Stimulated activated CD8-positive, alpha-beta memory T cell treated with anti-CD3 and anti-CD28 coated beads, Interleukin-4, amount 100 ng/mL, for 4 hours (primary cell): ENCODE measurements at places on chromosomes 2 and 18.

DNA sequence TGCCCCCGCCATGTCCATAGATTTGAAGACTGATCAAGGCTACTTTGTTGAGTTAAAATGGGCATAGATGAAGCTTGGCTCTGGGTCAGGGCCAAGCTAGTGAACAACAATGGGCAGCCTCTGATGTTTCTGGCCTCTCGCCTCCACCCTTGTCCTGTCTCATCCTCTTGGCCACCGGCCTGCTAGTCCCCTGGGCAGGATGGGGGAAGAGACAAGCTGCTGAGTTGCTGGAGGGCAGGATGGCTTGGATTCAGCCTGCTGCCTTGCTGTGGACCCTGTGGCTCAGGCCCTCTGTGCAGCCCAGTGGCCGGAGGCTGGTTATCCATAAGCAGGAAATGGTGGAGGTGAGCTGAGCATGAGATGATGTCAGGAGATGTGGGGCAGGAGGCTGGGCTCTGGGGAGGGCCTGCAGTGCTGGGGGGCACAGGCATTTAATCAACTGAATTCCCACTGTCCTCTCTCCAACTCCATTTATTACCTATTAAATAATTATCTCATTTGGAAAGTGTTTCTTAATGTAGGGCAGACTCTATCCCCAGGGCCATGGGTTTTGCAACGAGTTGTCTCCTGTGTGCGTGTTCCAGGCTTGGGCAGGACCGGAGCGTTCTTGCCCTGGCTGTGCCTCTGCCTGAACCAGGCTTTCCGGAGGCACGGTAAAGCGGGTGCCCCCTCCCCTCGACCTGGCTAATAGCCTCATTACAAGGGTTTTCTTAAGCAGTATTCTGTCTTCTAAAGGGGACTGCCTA is 122.9 kb downstream of the GLI2 start:
- no peak for DNase-seq

DNA sequence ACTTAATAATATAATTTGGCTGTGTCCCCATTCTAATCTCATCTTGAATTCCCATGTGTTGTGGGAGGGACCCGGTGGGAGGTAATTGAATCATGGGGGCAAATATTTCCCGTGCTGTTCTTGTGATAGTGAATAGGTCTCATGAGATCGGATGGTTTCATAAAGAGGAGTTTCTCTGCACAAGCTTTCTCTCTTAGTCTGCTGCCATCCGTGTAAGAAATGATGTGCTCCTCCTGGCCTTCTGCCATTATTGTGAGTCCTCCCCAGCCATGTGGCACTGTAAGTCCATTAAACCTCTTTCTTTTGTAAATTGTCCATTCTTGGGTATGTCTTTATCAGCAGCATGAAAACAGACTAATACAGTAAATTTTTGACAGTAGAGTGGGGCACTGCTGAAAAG is 102.5 kb upstream of the LTBP1 start:
- no peak for DNase-seq

DNA sequence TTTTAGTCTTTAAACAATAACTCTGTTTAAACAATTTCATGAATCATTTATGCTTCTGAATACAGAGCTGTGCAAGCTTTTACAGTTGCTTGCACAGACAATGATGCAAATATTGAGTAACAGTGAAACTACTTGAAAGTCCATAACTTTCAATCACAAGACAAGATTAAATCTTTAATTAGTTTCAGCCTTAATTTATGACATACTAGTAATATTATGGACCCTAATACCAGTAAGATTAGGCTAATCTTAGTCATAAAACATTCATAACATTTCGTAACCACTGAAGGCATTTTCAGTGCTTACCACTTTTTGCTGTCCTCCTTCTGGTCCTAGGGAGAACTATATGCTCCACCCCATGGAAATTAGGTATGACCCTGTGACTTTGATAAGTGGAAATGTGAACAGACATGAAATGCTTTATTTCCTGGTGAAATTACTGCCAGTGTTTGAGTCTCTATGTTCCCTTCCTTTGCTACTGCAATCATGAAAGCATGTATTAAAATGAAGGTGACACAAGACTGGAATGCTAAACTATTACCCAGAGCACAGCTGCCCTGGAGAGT is 1.8 kb upstream of the COBLL1 start:
- no peak for DNase-seq

DNA sequence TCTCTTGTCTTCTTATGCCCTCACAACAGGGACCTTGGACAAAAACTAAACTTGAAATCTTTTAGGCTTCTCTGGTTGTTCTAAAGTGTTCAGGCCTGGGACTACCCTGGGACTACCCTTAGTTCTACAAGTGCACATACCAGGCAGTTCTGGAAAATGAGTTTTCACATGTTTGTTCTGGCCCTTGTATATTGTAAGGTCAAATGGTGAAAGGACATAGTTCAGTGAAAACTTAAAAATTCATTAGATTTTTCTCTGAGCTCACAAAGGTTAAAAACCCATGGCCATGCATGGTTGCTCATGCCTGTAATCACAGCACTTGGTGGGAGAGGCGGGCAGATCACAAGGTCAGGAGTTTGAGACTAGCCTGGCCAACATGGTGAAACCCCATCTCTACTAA is 875.5 kb upstream of the FAM98A start:
- DNase-seq, result no peak

- no peak for DNase-seq
These were observed 66.5 kb upstream of the FIGN start for GRCh38 chr2:163802284-163802683.

DNA sequence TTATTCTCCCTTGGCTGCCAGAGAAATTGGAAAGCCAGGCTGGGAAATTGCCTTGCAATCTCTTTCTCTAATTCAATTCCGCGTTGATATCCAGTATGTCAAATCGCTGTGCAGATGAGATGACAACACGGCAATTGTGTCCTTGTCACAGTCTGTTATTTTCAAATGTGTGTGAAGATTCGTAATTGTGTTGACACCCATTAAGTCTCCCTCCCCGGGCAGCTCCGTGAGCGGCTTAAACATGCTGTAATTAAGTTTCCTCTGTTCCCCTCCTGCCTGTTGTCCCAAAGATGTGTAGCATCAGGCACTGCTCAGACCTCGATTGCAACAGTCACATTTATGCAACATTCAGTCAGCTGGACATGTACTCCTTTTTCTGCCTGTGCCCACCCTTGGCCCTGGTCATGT is 209.5 kb downstream of the LPIN1 start:
- no peak for DNase-seq

GRCh38 chr2:82740527-82740926 is 1718.6 kb downstream of the SUCLG1 start:
- no peak for DNase-seq

DNA sequence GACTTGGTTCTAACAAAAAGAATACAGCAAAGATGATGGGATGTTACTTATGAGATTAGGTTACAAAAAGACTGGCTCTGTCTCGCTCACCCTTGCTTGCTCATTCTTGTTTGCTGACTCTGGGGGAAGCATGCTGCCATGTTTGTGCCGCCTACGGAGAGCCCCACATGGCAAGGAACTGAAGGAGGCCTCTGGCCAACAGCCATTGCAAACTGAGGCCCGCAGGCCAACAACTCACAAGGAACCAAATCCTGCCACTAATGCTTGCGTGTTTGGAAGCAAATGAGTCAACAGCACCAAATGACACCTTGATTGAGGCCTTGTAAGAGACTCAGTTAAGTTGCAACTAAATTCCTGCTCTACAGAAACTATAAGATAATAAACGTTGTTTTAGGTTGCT is 297.6 kb upstream of the STON1 start:
- DNase-seq, result no peak

- no peak for DNase-seq
These were observed 240.7 kb upstream of the EPAS1 start for GRCh38 chr2:46056541-46056940.

DNA sequence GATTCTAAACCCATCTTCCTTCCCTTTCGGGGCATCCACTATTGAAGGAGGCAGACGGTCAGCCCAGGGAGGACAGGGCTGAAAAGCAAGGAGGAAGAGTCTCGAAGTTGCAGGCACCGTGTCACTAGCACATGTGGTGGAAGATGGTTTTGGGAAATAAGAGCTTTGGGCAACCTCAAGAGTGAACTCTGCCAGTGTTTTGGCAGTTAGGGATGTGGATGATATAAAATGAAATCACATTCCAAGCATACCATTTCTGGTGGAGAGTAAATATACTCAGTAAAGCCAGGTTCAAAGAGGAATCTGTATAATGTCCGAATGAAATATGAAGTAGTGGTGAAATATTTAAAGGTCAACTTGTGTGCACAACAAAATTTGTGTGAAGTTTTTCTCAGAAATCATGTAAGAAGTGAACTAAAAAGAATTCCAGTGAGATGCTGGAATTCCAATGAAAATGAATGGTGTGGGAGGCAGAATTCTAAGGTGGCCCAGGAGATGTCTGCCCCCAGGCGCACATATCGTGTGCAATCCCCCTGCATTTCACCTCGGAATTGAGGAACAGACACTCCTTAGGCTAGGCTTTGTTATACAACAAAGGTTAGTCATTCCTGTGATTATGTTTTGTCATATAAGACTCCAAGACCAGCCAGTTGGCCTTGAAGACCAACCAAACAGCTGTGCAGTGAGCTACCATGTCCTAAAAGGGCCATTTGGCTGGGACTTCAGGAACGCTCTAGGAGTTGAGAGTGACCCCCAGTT is 147.1 kb downstream of the SH3BP4 start:
- DNase-seq, result no peak

DNA sequence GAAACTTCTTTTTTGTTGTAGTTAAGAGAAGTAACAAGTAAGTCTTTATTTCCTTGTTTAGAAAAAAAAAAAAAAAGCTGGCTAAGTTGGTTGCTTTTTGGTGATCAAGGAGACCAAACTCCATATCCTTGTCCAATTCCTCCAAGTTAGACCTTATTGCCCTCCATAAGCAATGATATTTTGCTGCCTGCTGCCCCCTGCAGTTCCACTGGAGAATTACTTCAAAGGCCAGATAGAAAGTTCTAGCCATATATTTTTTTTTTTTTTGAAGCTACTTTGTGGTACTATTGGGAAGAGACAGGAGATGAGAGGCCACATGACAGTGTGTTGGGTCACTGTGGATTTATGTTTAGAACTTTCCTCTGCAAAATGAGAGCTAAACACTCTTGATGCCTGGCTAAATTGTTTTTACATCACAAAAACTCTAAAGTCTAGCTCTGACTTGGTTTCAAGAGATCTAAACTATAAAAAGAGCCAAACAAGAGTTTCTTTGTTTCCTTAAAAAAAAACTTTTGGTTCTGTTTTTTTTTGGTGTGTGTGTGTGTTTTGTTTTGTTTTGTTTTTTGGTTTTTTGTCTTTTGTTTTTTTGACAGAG is 80.7 kb upstream of the RASGRP3 start:
- DNase-seq, result no peak

DNA sequence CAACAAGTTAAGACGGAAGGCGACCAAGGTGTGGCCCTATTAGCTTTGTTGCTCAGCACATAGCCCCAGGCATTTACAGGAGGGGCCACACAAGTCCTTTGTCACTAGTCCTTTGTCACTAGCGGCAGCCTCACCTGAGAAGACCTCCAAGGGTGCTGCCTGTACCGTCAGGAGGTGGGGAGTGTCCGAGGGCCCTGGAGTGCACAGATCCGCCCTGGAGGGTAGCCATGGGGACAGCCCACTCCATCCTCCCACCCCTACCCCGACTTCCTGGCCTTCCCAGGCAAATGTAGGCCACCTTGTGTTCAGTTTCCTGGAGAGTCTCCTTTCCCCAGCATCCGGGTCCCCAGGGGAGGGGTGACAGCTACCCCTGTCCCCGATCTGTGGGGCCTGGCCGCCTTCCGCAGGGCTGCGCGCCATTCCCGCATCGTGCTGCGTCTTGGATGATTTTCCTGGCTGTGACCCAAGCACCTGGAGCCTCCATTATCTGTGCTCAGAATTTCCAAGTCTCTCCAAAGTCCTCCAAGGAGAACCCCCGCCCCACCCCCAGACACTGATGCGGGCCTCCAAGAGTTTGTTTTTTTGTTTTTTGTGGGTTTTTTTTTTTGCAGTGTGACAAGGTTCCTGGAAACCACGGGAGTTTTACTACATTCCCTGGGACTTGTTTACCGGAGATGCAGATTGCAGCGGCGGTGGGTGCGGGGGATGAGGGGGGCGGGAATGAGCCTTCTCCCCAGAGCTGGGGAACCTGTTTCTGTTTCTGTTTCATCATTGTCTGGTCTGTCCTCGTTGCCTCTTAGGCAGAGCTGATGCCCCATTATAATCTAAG is 28.6 kb downstream of the TEX44 start:
- no peak for DNase-seq

DNA sequence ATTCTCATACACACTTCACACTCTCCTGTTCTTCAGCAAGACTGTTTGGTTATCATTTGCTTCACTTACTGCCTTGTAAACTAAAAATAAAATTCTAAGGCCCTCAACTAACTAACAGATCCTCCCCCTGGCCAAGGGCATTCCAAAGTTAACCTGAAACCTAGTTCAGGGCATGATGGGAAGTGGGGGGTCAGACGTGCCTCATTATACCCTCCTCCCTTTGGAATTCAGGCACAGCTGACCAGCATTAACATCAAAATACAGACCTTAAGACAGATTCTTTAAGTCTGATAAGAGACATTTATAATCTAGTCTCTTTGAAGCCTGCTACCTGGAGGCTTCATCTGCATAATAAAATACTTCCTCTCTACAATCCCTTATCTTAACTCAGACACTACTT is 221.0 kb downstream of the NOL4 start:
- no peak for DNase-seq

GRCh38 chr2:235951982-235952381 is 216.2 kb downstream of the GBX2 start:
- DNase-seq, result no peak

DNA sequence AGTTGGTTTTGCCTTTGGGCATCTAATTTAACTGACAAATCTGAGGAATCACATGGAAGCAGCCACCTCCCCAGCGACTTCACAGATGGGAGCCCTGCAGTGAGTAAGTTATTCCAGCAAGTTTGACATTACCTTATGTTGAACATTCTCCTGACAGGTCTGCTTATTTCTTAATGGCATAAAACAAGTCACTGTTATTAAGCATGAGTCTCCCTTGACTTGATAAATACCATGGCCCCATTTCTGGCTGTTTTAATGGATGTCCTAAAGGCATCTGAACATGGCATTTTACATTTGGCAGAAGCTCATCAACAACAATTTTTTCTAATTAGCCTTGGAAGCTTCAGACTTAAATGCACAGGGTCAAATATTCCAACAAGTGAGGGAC is 92.6 kb upstream of the CREB1 start:
- DNase-seq, result no peak

DNA sequence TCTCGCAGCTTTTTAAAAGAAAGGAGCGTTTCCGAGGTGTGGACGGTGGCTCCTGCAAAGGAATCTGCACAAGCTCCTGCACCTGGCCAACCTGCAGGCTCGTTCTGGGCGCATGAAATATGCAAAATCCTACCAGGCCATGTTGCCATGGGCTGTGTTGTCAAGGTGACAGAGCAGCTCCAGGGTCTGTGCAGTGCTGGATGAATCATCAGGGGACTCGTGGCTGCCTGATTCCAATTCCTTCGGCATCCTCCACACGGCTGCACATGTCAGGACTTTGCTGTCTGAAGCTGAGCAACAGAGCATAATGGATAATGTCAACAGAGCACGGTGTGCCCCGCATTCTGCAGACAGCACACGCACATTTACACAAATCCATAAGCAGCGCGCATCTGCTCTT is 120.5 kb downstream of the EIPR1 start:
- DNase-seq, result no peak
